Neuronal stem cell (in vitro differentiated cells): ENCODE measurements at places on chromosomes 12 and 14.

GRCh38 chr14:90848944-90849731, 32.9 kb upstream of the TTC7B start:
- H3K4me1 ChIP-seq: peaks cover 4% of the 10 kb centered on the region
- no peaks in the 10 kb centered on the region for H3K36me3 ChIP-seq
- H3K4me3 ChIP-seq: no peak overlapping the region

DNA sequence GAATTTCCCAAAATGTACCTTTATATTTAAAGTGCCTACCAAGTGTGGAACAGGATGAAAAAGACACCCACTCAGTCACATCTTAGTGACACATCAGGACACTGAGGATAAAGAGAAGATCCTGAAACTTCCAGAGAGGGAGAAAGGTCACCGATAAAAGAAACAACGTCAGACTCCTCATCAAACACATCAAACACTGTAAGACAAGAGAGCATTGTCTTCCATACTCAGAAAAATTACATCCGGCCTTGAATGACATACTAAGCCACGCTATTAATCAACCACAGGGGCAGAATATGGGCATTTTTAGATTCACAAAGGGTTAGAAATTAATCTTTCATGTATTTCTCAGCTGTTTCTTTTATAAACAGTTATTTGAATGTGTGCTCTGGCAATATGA, 490.3 kb downstream of the APAF1 start:
- no peak overlapping the region for H3K4me3 ChIP-seq
- H3K27ac ChIP-seq: no peak overlapping the region
- no peaks in the 10 kb centered on the region for H3K27me3 ChIP-seq
- no peaks in the 10 kb centered on the region for H3K36me3 ChIP-seq

DNA sequence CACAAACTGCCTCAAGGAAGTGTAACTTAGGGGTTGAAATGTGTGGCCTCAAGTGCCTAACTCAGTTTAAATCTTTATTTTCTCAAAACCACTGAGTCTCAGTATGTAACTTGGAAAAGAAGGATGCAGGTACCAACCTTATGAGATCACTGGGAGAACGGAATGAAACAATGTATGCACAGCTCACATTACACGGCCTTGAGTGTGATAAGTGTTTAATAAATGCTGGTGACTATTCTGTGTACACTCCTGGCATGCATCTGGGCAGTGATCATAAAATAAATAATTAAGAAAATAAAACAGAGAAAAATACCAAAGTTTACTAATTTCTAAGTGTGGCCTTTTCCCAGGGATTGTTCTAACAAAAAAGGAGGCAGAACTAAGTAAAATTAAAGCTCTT, 974.5 kb upstream of the FLRT2 start:
- H3K27me3 ChIP-seq: no peaks in the 10 kb centered on the region
- no peak overlapping the region for H3K27ac ChIP-seq
- no peaks in the 10 kb centered on the region for H3K36me3 ChIP-seq
- DNase-seq: no peak
- no peak overlapping the region for H3K4me3 ChIP-seq

GRCh38 chr14:37268788-37269187, 71.1 kb downstream of the MIPOL1 start:
- no peaks in the 10 kb centered on the region for H3K4me1 ChIP-seq
- no peak overlapping the region for H3K27ac ChIP-seq
- H3K4me3 ChIP-seq: no peak overlapping the region
- H3K27me3 ChIP-seq: no peaks in the 10 kb centered on the region
- DNase-seq: no peak

- no peak overlapping the region for H3K27ac ChIP-seq
- no peaks in the 10 kb centered on the region for H3K27me3 ChIP-seq
- no peak for DNase-seq
These were observed 4.2 kb downstream of the NPC2 start for GRCh38 chr14:74488786-74489397.

GRCh38 chr14:90049390-90049789, 12.4 kb upstream of the KCNK13 start:
- H3K27ac ChIP-seq: no peak overlapping the region
- H3K36me3 ChIP-seq: peaks cover 14% of the 10 kb centered on the region
- DNase-seq: no peak
- H3K27me3 ChIP-seq: no peaks in the 10 kb centered on the region
- no peak overlapping the region for H3K4me3 ChIP-seq

GRCh38 chr12:108240027-108240785, 98.9 kb downstream of the CMKLR1 start:
- H3K27ac ChIP-seq: no peak overlapping the region
- H3K27me3 ChIP-seq: no peaks in the 10 kb centered on the region
- H3K4me3 ChIP-seq: no peak overlapping the region
- no peaks in the 10 kb centered on the region for H3K36me3 ChIP-seq
- no peak for DNase-seq
- H3K4me1 ChIP-seq: peaks cover 16% of the 10 kb centered on the region

DNA sequence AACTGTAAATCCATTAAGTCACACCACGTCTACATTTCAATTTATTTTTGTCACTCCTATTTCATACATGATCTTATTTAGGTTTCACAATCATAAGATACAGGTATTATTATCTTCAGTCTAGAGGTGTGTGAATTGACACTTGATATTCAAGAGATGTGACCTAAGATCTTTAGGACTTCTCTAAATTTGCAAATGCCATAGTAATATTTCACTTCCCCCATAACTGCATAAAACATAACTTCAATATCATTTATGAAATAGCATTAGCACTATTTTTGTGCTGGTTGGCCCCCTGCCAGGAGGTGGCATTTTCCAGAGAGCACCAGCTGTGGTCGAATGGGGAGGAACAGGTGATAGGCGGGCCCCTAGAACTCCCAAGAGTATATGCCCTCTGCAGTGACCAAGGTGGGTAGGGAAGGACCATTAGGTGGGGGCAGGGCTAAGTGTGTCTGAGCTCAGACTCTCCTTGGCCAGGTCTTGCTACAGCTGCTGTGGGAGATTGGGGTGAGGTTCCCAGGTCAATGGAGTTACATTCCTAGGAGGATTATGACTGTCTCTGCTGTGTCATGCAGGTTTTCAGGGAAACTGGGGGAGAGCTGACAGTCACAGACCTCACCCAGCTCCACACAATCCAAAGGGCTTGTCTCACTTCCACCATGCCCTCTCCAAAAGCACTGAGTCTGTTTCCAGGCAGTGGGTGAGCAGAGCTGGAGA, 49.2 kb upstream of the ERGIC2 start:
- peak; percentile 12 for DNase-seq
- H3K4me1 ChIP-seq: peaks cover 6% of the 10 kb centered on the region
- H3K36me3 ChIP-seq: no peaks in the 10 kb centered on the region

DNA sequence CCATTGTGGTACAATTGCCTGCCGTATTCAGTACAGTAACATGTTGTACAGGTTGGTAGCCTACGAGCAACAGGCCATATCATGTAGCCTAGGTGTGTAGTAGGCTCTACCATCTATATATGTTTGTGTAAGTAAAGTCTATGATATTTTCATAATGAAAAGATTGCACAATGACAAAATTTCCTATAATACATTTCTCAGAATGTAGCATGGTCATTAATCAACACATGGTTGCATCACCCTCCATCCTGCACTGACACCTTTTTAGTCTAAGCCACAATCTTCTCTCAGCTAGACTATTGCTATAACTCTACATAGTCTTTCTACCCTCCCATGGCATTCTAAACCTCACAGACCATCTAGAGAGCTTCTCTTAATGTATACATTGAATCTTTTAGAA, 158.5 kb upstream of the HMGA2 start:
- no peak overlapping the region for H3K27ac ChIP-seq
- no peak overlapping the region for H3K4me3 ChIP-seq
- no peaks in the 10 kb centered on the region for H3K36me3 ChIP-seq
- no peak for DNase-seq

GRCh38 chr12:334125-334524, 55.0 kb downstream of the KDM5A start:
- H3K36me3 ChIP-seq: peaks cover 17% of the 10 kb centered on the region
- no peak for DNase-seq
- no peaks in the 10 kb centered on the region for H3K27me3 ChIP-seq

- H3K27ac ChIP-seq: no peak overlapping the region
- H3K36me3 ChIP-seq: no peaks in the 10 kb centered on the region
- H3K27me3 ChIP-seq: no peaks in the 10 kb centered on the region
- H3K4me1 ChIP-seq: no peaks in the 10 kb centered on the region
- H3K4me3 ChIP-seq: no peak overlapping the region
- DNase-seq: no peak
These were observed 24.6 kb downstream of the TMEM19 start for GRCh38 chr12:71710276-71711125.

- no peaks in the 10 kb centered on the region for H3K4me1 ChIP-seq
- no peak overlapping the region for H3K27ac ChIP-seq
- H3K4me3 ChIP-seq: no peak overlapping the region
- H3K36me3 ChIP-seq: no peaks in the 10 kb centered on the region
- DNase-seq: no peak
These were observed 96.6 kb downstream of the EMP1 start for GRCh38 chr12:13293096-13293495.

GRCh38 chr12:107655281-107656065, 30.1 kb upstream of the PWP1 start:
- H3K27ac ChIP-seq: no peak overlapping the region
- peaks cover 7% of the 10 kb centered on the region for H3K4me1 ChIP-seq
- H3K36me3 ChIP-seq: peaks cover 9% of the 10 kb centered on the region
- no peak for DNase-seq
- no peak overlapping the region for H3K4me3 ChIP-seq

DNA sequence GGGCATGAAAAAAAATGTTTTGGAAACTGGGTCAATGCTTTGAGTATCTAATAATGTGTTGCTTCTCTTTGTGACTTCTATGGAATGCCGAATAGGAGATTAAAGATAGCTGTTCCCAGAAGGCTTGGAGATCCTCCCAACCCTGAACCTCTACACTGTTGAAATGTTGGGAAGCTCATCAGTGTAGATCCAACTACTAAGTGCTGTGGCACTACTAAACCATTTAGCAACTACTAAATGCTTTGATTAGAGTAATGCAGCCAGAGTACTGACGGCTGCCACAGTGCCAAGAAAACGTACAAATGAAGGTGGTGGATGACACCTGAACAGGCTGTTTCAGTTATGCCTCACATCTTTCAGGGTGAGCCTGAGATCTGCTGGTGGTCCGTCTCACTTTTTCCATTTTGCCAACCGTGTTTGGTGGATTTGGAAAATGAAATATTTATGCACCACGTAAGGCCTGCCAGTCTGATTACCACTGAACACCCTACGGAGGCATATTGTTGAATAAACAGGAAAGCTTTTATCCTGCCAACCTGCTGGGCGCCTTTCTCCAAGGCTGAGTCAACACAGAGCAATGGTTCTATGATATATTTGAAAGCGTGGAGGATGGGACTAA, 938.0 kb upstream of the FLRT2 start:
- H3K36me3 ChIP-seq: no peaks in the 10 kb centered on the region
- H3K4me1 ChIP-seq: no peaks in the 10 kb centered on the region
- H3K27me3 ChIP-seq: no peaks in the 10 kb centered on the region
- no peak for DNase-seq
- no peak overlapping the region for H3K4me3 ChIP-seq

- no peaks in the 10 kb centered on the region for H3K36me3 ChIP-seq
- no peaks in the 10 kb centered on the region for H3K4me1 ChIP-seq
- no peak for DNase-seq
- no peak overlapping the region for H3K27ac ChIP-seq
- no peaks in the 10 kb centered on the region for H3K27me3 ChIP-seq
These were observed 43.1 kb downstream of the GPHB5 start for GRCh38 chr14:63275611-63276010.

DNA sequence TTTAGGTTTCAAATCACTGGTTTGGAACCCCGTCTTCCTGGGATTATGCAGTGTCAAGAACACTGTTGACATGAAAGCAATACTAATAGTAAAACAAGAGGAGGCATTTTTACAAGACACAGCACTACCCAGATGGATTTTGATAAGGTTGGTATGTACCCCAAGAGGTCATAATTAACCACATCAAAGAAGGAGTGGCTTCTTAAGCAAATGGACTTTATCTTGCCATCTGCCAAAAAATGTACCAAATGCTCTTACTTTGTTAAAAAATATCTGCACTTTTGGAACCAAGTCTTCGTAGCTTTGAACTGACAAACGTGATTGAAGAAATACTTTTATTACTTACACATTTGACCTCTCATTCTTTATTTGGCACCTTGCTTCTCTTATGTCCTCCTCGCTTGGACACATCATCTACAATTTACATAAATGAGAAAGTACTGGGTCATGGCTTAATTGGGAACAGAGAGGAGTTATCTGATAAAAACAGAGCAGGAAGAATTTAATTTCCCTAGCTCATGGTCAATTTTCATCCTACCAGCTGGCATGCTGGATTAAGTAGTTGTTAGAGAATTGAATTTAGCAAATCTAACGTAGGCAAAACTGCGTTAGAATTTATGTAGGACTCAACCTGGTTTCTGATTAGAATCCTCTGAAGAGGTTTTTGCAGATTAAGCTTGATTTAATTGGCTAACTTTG, 54.5 kb upstream of the PRICKLE1 start:
- H3K27ac ChIP-seq: no peak overlapping the region
- H3K4me3 ChIP-seq: no peak overlapping the region
- no peak for DNase-seq
- H3K36me3 ChIP-seq: no peaks in the 10 kb centered on the region
- no peaks in the 10 kb centered on the region for H3K4me1 ChIP-seq

- H3K27me3 ChIP-seq: no peaks in the 10 kb centered on the region
- H3K4me3 ChIP-seq: no peak overlapping the region
- no peaks in the 10 kb centered on the region for H3K4me1 ChIP-seq
- H3K36me3 ChIP-seq: no peaks in the 10 kb centered on the region
- DNase-seq: no peak
These were observed 456.7 kb downstream of the SLC16A7 start for GRCh38 chr12:60052483-60052882.

DNA sequence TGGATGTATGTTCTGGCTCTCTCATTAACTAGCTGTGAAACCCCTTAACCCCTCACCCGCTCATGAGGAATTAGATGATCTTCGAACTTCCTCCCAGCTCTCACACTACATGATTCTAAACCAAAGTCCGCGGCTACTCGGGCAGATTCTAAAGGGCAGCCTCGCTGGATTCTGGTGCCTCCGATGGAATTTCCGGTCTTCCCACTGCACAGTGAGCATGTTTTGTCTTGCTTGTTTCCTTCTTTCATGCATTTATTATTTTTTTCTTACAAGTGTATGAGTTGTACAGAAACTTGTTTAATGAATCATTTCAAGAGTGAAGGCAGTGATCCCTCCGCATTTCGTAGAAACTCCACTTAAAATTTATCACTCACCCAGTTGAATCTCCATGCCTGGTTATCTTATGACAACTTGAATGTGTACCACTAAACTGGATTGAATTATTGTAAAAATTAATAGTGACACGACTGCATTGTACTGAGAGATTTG, 4.5 kb upstream of the HCAR3 start:
- H3K27me3 ChIP-seq: no peaks in the 10 kb centered on the region
- H3K4me3 ChIP-seq: no peak overlapping the region
- no peak for DNase-seq
- no peaks in the 10 kb centered on the region for H3K4me1 ChIP-seq
- no peaks in the 10 kb centered on the region for H3K36me3 ChIP-seq

DNA sequence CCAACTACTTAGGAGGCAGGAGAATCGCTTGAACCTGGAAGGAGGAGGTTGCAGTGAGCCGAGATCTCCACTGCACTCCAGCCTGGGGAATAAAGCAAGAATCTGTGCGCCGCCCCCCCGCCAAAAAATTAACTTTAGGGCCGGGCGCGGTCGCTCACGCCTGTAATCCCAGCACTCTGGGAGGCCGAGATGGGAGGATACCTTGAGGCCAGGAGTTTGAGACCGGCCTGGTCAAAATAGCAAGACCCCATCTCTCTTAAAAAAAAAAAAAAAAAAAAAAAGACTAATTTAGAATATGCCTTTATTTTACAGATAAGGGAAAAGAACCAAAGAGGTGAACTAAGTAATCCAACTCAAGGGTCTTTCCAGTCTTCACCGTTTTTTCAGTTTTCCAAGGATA, 1.2 kb downstream of the KANSL2 start:
- no peak for DNase-seq
- peaks cover 15% of the 10 kb centered on the region for H3K36me3 ChIP-seq
- H3K27ac ChIP-seq: no peak overlapping the region
- H3K4me3 ChIP-seq: peak overlapping the region; percentile 81
- peaks cover 14% of the 10 kb centered on the region for H3K4me1 ChIP-seq
